Smooth muscle cell of the umbilical artery (primary cell): ENCODE measurements at places on chromosomes 7 and 10. TPM values are rescaled to one million over a fixed set of nuclear protein-coding genes. Genes with fewer than 3 reads are reported as not detected.

The POM121C gene
- total RNA-seq: 19.6 and 32.0 TPM in 2 replicates

The BTBD16 gene
- total RNA-seq: not detected in 2 replicates

The MALRD1 gene
- total RNA-seq: under 0.01 and 0.14 TPM in 2 replicates

The UROS gene
- total RNA-seq: 53.6 and 73.3 TPM in 2 replicates

The ELOVL3 gene
- total RNA-seq: 0.42 and 2.4 TPM in 2 replicates

The TMEM236 gene
- under 0.01 and 0.23 TPM in 2 replicates for total RNA-seq

The GDF2 gene
- not detected in 2 replicates for total RNA-seq

The ABCB1 gene
- total RNA-seq: 0.05 TPM in 1 of 2 replicates, not detected in the other

The TRIM8 gene
- 86.4 and 135 TPM in 2 replicates for total RNA-seq

The ZMIZ2 gene
- total RNA-seq: 9.8 and 21.3 TPM in 2 replicates

The AGMO gene
- under 0.01 and 0.05 TPM in 2 replicates for total RNA-seq

The ANKRD2 gene
- total RNA-seq: 0.74 and 0.89 TPM in 2 replicates

The PNLIPRP3 gene
- total RNA-seq: not detected in 2 replicates

The GFRA1 gene
- total RNA-seq: 0.30 and 0.46 TPM in 2 replicates

The UCN3 gene
- not detected in 2 replicates for total RNA-seq

The EZH2 gene
- 5.0 and 8.7 TPM in 2 replicates for total RNA-seq

The TRA2A gene
- total RNA-seq: 28.1 and 29.1 TPM in 2 replicates
